ENCODE measurements at places on chromosomes 5 and 9. TPM values are rescaled to one million over a fixed set of nuclear protein-coding genes. Genes with fewer than 3 reads are reported as not detected.

The TMED7 gene
- total RNA-seq = 250 TPM

The ZDHHC12 gene
- total RNA-seq = 67.0 TPM

The DMRT3 gene
- total RNA-seq = not detected

The TRPM6 gene
- under 0.01 TPM for total RNA-seq

The DMRT1 gene
- total RNA-seq = not detected

The PTAR1 gene
- total RNA-seq = 116 TPM

The SHROOM1 gene
- 2.0 TPM for total RNA-seq

The RBM18 gene
- 11.0 TPM for total RNA-seq

The SLC36A2 gene
- total RNA-seq = not detected

The MORN5 gene
- not detected for total RNA-seq

The WNT8A gene
- not detected for total RNA-seq

The HSPB3 gene
- 1.0 TPM for total RNA-seq

The LRRC70 gene
- total RNA-seq = 1.4 TPM

The DEPDC1B gene
- total RNA-seq = 0.44 TPM

The BTNL3 gene
- total RNA-seq = not detected
